ENCODE measurements at places on chromosomes 2 and 18.

GRCh38 chr2:239788576-239789098 is 236.5 kb downstream of the NDUFA10 start:
- no peak for DNase-seq

DNA sequence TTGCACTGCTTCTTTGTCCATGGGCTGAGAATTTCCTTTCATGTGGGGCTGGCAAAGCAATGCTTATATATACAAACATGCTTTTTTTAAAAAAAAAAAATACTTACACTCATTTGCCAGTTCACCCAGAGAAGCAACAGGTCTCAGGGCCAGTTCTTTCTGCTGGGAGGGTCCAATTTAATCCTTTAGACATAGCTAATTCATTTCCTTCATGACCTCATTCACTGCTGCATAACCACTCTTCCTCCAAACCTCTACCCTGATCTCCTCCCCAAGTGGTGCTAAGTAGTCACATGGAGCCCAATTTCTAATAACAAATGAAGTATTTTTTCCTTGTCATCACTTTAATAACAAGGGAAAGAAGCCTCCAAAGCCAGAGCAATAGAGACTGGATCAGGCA is 17.1 kb upstream of the TMEM178A start:
- DNase-seq: no peak

GRCh38 chr18:73381016-73381698 is 513.4 kb upstream of the NETO1 start:
- no peak for DNase-seq

GRCh38 chr18:59035591-59035990 is 104.1 kb upstream of the SEC11C start:
- DNase-seq: no peak

DNA sequence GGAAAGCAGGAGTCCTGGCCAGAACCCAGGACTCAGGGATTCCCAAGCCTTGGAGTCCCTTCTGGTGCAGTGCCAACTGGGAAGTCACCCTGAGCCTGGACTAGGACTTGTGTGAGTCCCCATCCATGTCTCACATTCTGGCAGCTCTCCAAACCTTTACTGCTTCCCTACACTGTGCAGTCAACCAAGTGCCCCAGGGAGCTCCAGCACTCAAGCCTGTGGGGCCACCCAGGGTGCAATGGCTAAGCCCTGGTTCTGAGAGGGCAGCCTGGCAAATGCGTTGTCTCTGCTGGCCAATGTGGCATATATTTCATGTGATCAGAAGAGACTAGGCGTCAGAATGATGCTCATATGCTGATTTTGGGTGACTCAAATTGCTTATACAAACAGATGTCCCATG is 223.4 kb downstream of the SP3 start:
- no peak for DNase-seq

GRCh38 chr2:223090540-223091235 is 38.7 kb downstream of the KCNE4 start:
- DNase-seq: no peak

DNA sequence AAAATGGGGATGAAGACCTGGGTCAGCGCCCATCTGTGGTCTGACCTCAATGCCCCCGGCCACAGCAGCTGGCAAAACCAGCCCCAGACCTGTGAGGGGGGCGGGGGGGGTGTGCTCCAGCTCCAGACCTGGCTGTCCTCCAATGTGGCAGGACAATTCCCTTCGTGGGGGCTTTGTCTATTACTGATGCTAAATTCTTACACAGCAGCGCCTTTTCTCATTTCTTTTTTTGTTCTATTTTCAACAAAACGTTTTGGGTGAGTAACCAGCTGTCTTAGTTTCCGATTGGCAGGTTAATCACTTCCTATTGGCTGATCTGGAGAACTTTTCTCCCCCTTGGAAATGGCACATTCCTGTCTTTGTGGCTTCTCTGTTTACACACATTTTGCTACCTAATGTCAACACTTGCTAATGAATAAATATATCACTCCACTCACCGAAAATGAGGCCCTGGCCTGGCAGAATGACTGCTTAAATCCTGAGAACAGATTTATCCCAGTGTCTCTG is 4.4 kb downstream of the SMAD7 start:
- no peak for DNase-seq

GRCh38 chr2:68125821-68126220 is 31.9 kb upstream of the PNO1 start:
- no peak for DNase-seq

GRCh38 chr2:227971619-227972230 is 100.3 kb downstream of the DAW1 start:
- no peak for DNase-seq

GRCh38 chr18:33761363-33761762 is 183.3 kb downstream of the ASXL3 start:
- DNase-seq: peak; percentile 35

GRCh38 chr2:130393318-130393910 is 37.6 kb downstream of the PTPN18 start:
- DNase-seq: no peak

GRCh38 chr2:37457401-37457901 is 113.0 kb downstream of the QPCT start:
- no peak for DNase-seq

DNA sequence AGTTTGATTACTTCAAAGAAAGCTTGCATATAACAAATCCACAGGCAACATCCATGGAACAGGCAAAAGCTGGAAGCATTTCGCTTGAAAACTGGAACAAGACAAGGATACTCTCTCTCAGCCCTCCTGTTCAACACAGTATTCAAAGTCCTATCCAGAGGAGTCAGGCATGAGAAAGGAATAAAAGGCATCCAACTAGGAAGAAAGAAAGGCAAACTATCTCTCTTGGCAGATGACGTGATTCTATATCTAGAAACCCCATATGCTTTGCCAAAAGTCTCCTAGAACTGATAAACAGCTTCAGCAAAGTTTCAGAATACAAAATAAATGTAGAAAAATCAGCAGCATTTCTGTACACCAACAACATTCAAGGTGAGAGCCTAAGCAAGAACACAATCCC is 34.1 kb upstream of the MC4R start:
- no peak for DNase-seq

GRCh38 chr2:196233805-196234475 is 62.6 kb upstream of the STK17B start:
- DNase-seq: no peak

- DNase-seq: no peak
These were observed 28.0 kb downstream of the KIF1A start for GRCh38 chr2:240791821-240792628.

GRCh38 chr2:231929961-231930592 is 3.9 kb upstream of the NPPC start:
- DNase-seq: no peak

DNA sequence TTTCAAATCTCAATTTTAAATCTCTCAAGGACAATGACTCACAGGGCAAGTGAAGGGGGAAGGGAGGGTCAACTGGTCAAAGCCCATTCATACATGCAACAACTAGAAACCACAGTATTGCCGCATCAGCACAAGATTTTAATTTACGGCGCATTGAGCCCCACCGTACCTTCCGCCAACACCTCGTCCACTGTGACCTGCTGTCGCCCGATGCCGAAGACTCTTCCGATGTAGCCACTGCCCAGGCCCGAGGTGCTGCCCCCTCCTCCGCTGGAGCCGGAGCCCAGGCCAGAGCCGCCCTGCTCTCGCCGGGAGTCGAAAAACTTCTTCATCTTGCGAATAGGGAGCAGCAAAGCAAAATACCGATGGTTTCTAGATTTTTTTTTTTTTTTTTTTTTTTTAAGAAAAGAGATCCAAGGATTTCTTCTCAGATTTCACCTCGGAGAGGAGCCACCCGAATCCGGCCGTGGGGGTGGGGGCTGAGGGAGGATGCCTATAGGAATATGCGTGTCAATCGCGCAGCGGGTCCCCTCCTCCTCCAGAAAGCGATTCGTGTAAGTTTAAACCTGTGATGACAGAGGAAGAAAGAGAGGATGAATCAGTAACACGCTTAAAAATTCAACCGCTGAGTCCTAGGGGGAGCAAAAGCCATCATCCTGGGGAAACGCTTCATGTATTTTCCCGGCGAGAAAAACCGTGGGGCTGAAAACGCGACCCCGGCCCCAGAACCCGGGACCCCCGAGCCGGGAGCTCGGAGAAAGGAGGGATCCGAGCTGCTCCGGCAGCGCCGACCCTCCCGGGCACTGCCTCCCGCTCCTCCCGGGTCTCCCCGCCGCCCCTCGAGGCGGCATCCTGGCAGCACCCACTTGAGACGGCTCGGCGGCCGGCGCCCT is 584 bp downstream of the AAK1 start:
- DNase-seq: no peak

DNA sequence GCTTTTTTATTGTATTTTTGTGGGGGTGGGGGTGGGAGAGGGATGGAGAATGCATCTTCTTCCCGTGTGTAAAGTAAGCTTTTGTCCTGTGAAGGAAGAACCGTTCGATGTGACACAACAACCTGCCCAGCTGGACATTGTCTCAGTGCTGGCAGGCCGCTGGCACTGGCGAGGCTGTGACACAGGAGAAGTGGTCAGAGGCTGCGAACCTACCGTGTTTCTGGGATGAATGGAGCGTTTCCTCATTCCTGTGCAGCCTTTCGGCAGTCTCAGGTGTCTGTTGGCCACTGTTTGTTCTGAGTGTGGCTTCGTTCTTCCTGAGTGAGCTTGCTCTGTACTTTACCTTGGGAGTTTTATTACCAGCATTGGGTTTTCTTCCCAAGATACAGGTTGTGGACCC is 8.0 kb downstream of the RAMP1 start:
- DNase-seq: no peak

DNA sequence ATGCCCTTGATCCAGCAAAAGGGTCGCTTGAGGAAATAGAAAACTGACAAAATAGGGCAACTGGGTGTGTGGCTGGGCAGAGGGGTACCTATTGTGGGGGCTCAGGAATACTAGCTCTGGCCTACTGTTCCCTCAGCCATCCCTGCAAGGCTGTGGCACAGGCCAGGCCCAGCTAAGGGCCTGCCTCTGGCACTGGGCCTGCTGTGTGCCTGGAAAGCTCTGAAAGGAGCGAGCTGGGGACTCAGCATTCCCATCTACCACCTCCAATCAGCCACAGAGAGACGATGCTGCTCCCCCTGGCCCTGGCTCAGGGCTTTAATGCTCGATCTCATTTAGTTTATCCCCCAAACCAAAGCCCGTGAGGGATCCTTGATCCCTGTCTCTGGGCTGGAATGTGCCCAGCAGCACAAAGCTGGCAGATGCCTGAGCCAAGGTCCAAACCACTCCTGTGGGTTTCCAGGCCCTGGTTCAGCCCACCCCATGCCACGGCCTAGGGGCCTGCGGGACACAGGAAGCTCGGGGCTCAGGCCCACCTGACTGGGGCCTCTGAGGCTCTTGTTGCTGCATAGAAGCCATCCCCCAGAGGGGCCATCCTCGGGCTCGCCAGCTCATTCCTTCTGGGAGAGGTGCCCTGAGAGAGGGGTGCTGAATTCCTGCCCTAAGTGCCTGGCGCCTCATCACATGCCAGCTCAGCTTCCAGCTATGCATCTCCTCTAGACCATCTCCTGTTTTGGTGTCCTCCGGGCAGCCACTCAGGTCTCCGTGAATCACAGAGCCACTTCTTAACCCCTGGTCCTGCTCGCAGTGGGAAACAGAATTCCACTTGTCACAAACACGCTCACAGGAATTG is 43.0 kb upstream of the KCNF1 start:
- no peak for DNase-seq

DNA sequence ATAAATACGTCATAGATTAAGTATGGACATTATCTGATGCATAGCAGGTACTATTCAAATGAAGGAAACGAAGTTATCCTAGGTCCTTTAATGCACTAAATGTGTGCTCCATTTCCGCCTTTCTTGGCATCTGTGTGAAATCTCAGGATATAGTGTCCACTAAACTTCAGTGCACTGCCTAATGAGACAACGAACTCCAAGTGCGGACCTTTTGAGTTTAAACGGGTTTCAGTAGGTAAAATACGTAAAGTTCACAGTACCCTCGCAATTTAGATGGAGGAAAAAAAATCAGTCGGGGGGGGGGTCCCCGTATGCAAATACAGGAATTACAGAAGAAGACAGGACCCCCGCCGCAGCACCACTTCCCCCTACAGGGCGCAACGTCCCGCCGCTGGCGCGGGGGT is 729 bp upstream of the REL start:
- DNase-seq: no peak

DNA sequence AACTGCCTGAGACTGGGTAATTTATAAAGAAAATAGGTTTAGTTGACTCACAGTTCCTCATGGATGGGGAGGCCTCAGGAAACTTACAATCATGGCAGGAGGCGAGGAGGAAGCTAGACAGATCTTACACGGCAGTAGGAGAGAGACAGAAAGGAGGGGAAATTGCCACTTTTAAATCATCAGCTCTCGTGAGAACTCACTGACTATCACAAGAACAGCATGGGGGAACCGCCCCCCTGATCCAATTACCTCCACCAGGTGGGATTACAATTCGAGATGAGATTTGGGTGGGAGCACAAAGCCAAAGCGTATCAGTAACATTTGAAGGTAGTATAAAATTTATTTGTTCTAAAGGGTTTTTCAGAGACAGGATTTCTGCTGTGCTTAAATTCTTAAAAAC is 5.4 kb downstream of the GALM start:
- DNase-seq: no peak

GRCh38 chr2:119429225-119429981 is 2.3 kb upstream of the TMEM37 start:
- no peak for DNase-seq

- no peak for DNase-seq
These were observed 50.7 kb upstream of the APCDD1 start for GRCh38 chr18:10403708-10404107.

DNA sequence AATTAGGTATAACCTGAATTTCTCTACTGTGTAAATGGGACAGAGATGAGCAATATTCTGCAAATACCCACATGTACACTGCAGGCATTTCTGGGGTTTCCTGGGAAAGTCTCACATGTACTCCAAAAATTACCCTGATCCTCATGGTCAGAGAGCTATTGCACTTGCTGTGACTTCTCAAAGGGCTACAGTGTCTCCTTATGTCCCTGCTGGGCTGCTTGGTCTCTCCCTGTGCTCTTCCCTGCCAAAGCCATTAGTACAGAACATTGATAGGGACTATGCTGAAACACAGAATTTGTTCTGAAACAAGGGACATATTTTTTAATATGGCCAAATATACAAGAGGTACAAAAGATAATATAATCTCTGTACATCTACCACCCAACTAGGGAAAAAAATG is 924.4 kb upstream of the NXPH2 start:
- no peak for DNase-seq
